ENCODE measurements at places on chromosomes 1 and 21.

GRCh38 chr1:15762546-15762945, 4.0 kb downstream of the FBLIM1 start:
- DNase-seq = no peak

GRCh38 chr1:185342017-185342416, 25.0 kb upstream of the IVNS1ABP start:
- DNase-seq = no peak

DNA sequence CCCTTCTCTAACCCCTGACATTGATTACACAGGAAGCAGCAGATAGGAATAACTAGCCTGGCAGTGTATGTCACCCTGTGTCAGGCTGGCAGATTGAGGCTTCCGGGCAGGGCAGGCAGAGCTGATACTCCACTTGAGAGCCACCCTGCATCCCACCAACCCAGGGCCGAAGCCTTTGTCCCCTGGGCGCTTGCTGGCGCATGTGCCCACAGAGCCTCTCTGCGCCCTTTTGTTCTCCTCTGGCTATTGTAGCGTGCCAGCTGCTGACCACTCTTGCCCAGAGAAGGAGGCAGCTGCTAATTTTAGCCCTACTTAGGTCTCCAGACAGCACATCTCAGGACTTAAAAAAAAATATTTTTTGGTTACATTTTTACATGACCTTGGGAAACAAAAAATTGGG, 304.9 kb downstream of the HHAT start:
- no peak for DNase-seq

- no peak for DNase-seq
Measured at GRCh38 chr1:79792219-79792930, 785.8 kb upstream of the ADGRL4 start.

DNA sequence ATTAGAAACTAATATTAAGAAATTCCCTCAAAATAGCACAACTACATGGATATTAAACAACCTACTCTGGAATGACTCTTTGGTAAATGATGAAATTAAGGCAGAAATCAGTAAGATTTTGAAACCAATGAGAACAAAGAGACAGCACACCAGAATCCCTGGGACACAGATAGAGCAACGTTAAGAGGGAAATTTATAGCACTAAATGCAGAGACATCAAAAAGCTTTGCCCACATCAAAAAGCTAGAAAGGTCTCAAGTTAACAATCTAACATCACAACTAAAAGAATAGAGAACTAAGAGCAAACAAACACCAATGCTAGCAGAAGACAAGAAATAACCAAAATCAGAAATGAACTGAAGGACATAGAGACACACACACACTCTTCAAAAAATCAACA, 48.6 kb upstream of the LRRC8B start:
- no peak for DNase-seq

GRCh38 chr1:11860587-11860986, 1.8 kb upstream of the NPPB start:
- DNase-seq = no peak

DNA sequence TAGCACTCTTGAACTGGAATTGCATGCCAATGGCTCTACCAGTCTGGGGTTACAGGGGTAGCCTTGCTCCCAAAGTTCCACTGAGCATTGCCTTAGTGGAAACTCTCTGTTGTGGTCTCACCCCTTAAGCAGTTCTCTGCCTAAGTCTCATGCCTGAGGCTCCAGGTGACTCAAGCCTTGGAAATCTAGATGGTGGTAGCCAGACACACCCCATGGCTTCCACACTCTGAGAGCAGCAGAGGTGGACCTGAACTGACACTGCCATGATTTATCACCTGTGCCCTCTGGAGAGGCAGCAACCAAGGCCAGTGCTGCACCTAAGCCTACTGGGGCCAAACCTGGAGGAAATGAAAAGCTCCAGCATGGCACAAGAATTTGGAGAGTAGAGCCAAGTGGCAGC, 285.7 kb upstream of the PKN2 start:
- DNase-seq = no peak

DNA sequence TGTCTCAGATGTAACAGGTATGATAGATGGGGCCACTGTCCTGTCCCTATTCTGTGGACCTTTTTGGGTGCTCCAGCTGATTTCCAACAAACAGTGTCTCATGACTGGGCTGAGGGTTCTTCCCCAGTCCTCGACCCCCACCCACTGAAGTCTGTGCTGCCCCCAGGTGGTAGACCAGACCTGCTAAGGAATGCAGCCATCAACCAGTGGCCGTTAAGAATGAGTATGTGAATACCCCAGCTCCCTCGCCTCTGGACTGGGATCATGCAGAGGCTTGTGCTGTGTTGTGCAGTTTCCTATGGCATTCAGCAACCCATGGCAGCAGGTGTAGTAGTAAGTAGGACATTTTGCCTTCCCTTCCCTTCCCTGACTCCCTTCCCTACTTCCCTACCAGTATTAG, 183.1 kb upstream of the KAZN start:
- no peak for DNase-seq

GRCh38 chr1:186213225-186213607, 161.8 kb downstream of the TPR start:
- no peak for DNase-seq

- no peak for DNase-seq
Measured at GRCh38 chr21:32748529-32748928, 20.7 kb upstream of the SYNJ1 start.
